A549 treated with ZK216348 at 1 μM for 4 hours (cell line): ENCODE measurements at places on chromosomes 2 and 18. TPM values are rescaled to one million over a fixed set of nuclear protein-coding genes. Genes with fewer than 3 reads are reported as not detected.

The BCL2L11 gene
- 6.9 to 10.3 TPM (median 7.5 TPM) in 5 replicates for total RNA-seq

The TMEM247 gene
- total RNA-seq, result not detected in 5 replicates

The STK25 gene
- total RNA-seq, result 76.7 to 130 TPM (median 120 TPM) in 5 replicates

The ASPRV1 gene
- 0.10 to 0.41 TPM (median 0.32 TPM) in 4 of 5 replicates, not detected in the other for total RNA-seq

The UPP2 gene
- total RNA-seq, result not detected in 5 replicates

The PSMA8 gene
- total RNA-seq, result not detected in 5 replicates

The TMEM198 gene
- total RNA-seq, result 0.71 to 1.6 TPM (median 1.2 TPM) in 5 replicates

The CHRNG gene
- total RNA-seq, result not detected in 5 replicates
